ENCODE measurements at places on chromosomes 3 and 15.

- DNase-seq: peak; percentile 72
Measured at GRCh38 chr3:51967384-51968169, at the start of gene PCBP4. Gene PCBP4, minus strand, starts transcription at chr3:51967454. Its CDS starts 6,214 bp downstream, at chr3:51961240.

GRCh38 chr3:27509376-27509775, 25.2 kb upstream of the SLC4A7 start:
- no peak for DNase-seq

DNA sequence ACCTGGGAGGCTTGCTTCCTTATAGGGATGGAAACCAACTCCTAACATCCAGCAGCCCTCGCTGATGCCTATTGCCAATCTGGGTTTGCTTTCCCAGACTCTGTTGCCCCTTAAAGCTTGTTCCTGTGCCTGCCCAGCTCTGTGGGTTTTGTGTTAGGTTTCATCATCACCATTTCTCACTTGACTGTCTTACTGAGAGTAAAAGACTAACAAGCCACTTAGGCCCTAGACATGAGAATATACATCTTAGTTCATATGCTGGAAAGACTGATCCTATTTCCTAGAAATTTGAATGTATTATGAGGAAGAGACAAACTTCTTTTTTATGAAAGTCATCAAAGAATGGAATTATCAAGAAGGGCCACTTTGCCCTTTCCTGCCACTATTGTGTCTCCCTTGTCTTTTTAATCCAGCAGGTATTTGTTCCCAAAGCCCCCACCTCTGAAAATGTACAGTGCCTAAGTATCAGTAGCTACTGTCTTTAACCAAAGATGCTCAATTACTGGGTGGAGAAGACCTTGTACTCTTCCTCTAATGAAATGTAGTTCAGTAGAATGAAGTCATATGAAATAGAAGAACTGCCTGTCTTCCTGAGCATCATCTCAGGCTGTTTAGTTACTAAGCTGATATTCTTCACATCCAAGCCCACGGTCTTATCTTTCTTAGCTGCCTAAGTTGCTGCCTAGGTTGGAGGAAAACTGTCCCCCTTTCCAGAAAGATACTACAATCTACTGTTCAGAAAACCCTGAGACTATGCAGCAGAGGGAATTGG, 59.8 kb upstream of the ZPLD1 start:
- DNase-seq: no peak

- no peak for DNase-seq
Measured at GRCh38 chr15:42608110-42608531, 32.7 kb downstream of the STARD9 start.

GRCh38 chr15:101009176-101009575, 90.0 kb downstream of the LRRK1 start:
- no peak for DNase-seq

- DNase-seq: no peak
Measured at GRCh38 chr3:135197246-135197645, 402.2 kb downstream of the EPHB1 start.

- peak; percentile 30 for DNase-seq
Measured at GRCh38 chr3:117016378-117016777, 306.8 kb downstream of the TUSC7 start.

GRCh38 chr3:87218560-87218959, 8.5 kb upstream of the CHMP2B start:
- no peak for DNase-seq

GRCh38 chr15:101810876-101811275, 1.1 kb upstream of the OR4F15 start:
- DNase-seq: no peak

DNA sequence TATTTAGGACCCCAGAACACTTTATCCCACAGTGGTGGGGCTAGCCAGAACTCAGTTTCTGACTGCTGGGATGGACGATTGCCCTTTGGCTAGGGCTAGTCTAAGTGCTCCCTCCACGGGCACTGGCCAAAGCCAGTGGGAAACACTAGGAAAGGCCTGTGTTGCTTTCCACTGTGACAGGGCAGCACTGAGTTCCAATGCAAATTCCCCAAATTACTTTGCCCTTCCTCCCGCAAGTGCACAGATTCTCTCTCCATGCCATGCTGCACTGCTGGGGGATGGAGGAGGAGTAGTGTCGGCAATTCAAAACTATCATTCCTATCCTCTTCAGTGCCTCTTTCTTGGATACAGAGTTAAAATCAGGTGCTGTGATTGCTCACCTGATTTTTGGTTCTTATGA, 100.0 kb downstream of the SH3GL3 start:
- no peak for DNase-seq

Measured in WERI-Rb-1 (cell line).